ENCODE measurements at places on chromosomes 3 and 15. TPM values are rescaled to one million over a fixed set of nuclear protein-coding genes. Genes with fewer than 3 reads are reported as not detected.

The CHRM5 gene
- not detected for total RNA-seq

The NRROS gene
- total RNA-seq = 2.8 TPM

The ELP6 gene
- 17.7 TPM for total RNA-seq

The GOLGA6L2 gene
- total RNA-seq = not detected

The LRRC34 gene
- total RNA-seq = 0.59 TPM

The HYKK gene
- 3.1 TPM for total RNA-seq

The GP9 gene
- total RNA-seq = not detected

The SLC2A2 gene
- not detected for total RNA-seq

The TMC3 gene
- total RNA-seq = not detected

The SERINC4 gene
- total RNA-seq = 0.30 TPM

The FETUB gene
- not detected for total RNA-seq

The GOLGA6L4 gene
- total RNA-seq = 0.58 TPM

The UBE2Q2 gene
- total RNA-seq = 26.4 TPM

The CP gene
- 1.5 TPM for total RNA-seq

The MEGF11 gene
- not detected for total RNA-seq

The ZNF660 gene
- 0.74 TPM for total RNA-seq

The C15orf62 gene
- not detected for total RNA-seq

The NKTR gene
- total RNA-seq = 23.0 TPM

The NR1I2 gene
- not detected for total RNA-seq

The P2RY1 gene
- 1.0 TPM for total RNA-seq

The LRRC31 gene
- not detected for total RNA-seq

The PP2D1 gene
- total RNA-seq = not detected

The RARB gene
- total RNA-seq = 2.3 TPM

The NOX5 gene
- not detected for total RNA-seq

The LRRN1 gene
- total RNA-seq = 8.3 TPM

The TRIM42 gene
- total RNA-seq = not detected

The C3orf22 gene
- total RNA-seq = not detected

The MST1R gene
- 0.61 TPM for total RNA-seq

The CTXN2 gene
- not detected for total RNA-seq

The P2RY14 gene
- total RNA-seq = 1.2 TPM

The GOLGA6B gene
- not detected for total RNA-seq

The GOLGA6L6 gene
- not detected for total RNA-seq

The C2CD4A gene
- 0.09 TPM for total RNA-seq

The LRRK1 gene
- 5.8 TPM for total RNA-seq

The SPATA12 gene
- total RNA-seq = not detected
